ENCODE measurements at places on chromosomes 2 and 18.

DNA sequence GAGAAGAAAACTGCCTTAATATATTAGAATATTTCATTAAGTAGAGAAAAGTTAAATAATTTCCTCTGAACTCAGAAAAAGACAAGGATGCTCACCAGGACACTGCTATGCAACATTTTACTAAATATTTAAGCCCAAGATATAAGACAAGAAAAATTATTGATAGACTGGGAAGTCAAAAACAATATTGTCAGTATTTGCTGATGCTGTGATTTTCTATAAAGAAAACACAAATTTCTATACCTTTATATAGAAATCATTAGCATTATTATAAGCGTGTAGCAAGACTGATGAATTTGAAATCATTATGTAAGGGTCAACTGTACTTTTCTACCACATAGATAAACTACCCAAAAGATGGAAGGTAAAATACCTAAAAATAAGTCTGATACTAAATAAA lies 451.0 kb downstream of the RNF144A start:
- DNase-seq = no peak

- DNase-seq = no peak
Measured at GRCh38 chr2:120929829-120930228, 194.2 kb downstream of the GLI2 start.

GRCh38 chr2:20144196-20144595 lies 80.7 kb downstream of the SDC1 start:
- DNase-seq = no peak

GRCh38 chr2:158511706-158512105 lies 55.0 kb downstream of the PKP4 start:
- DNase-seq = no peak

- DNase-seq = no peak
Measured at GRCh38 chr2:168224346-168224745, 23.0 kb downstream of the STK39 start.

DNA sequence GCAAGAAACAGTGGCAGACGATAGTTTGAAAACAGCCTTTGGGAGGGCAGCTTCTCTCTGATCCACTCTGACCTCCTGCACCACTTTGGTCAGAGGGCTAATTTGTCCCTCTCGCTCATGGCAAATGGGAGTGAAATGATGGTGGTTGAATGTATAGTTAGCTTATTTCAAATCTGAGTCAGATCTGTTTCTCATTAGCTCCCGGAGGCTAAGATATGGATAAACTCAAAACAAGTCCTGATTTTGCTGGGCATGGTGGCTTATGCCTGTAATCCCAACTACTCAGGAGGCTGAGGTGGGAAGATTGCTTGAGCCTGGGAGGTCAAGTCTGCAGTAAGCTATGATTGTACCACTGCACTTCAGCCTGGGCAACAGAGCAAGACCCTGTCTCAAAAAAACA lies 145.0 kb downstream of the ALK start:
- no peak for DNase-seq

GRCh38 chr18:49562481-49563129 lies 748 bp downstream of the LIPG start:
- no peak for DNase-seq

DNA sequence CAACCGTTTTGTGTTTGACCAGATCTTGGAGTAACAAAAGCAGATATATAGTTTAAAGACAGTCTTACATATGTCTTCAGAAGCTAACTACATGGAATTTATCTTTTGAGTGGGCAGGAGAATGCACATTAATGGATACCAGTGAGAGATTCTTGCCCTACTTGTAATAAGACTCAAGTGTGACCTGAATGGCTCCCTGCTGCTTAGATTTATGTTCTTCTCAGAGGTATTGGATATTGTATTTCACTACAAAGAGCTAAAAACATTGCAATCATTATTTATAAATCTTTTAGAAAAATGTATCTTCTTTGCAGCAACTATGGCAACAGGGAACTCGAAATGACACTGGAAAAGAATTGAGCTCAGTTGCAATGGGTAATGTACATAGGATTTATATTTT lies 227.7 kb downstream of the LRRTM4 start:
- no peak for DNase-seq

- DNase-seq = no peak
Measured at GRCh38 chr18:31821545-31822171, 61.0 kb upstream of the SLC25A52 start.

DNA sequence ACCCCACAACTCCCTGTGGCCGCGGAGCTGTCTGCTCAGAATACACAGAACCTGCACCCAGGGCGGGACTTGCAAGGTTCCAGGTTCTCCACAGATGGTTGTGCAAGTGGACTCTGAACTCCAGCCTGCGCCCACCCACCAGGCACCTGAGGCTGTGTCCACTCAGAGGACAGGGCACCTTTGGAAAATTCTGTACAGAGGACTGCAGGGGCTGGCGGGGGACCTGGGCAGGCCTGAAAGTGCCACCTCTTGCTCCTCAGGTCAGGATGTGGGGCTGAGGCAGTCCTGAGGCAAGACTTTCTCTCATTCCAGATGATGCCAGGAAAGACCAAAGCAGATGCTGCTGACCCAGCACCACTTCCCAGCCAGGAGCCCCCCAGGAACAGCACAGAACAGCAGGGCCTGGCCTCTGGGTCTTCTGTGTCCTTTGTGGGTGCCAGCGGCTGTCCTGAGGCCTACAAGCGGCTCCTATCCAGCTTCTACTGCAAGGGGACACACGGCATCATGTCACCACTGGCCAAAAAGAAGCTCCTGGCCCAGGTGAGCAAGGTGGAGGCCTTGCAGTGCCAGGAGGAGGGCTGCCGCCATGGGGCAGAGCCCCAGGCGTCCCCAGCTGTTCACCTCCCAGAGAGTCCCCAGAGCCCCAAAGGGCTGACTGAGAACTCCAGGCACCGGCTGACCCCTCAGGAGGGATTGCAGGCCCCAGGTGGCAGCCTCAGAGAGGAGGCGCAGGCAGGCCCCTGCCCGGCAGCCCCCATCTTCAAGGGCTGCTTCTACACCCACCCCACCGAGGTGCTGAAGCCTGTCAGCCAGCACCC lies 14.4 kb downstream of the ARID5A start:
- DNase-seq = no peak

GRCh38 chr2:146228466-146229058 lies 1616.3 kb upstream of the ACVR2A start:
- DNase-seq = no peak

DNA sequence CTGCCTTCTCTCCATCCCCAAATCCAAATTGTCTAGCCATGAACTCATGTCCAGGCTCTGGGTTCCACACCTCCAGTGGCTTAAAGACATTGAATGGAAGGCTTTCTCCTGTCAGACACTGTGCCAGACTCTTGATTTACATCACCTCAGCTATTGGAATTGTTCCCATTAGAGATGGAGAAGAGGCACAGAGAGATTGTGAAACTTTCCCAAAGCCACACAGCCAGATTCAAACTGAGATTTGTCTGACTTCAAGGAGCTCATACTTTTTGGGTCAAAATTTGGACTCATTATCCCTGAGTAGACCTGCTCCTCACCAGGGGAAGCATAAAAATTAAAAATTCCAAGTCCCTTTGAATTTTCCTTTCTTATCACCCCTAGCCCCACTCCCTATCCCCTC lies 18.9 kb upstream of the MYO3B start:
- no peak for DNase-seq

- DNase-seq = no peak
Measured at GRCh38 chr2:230512955-230513748, 97.2 kb downstream of the SP100 start.

- DNase-seq = no peak
Measured at GRCh38 chr2:173966274-173967098, 1.3 kb upstream of the SP3 start.

DNA sequence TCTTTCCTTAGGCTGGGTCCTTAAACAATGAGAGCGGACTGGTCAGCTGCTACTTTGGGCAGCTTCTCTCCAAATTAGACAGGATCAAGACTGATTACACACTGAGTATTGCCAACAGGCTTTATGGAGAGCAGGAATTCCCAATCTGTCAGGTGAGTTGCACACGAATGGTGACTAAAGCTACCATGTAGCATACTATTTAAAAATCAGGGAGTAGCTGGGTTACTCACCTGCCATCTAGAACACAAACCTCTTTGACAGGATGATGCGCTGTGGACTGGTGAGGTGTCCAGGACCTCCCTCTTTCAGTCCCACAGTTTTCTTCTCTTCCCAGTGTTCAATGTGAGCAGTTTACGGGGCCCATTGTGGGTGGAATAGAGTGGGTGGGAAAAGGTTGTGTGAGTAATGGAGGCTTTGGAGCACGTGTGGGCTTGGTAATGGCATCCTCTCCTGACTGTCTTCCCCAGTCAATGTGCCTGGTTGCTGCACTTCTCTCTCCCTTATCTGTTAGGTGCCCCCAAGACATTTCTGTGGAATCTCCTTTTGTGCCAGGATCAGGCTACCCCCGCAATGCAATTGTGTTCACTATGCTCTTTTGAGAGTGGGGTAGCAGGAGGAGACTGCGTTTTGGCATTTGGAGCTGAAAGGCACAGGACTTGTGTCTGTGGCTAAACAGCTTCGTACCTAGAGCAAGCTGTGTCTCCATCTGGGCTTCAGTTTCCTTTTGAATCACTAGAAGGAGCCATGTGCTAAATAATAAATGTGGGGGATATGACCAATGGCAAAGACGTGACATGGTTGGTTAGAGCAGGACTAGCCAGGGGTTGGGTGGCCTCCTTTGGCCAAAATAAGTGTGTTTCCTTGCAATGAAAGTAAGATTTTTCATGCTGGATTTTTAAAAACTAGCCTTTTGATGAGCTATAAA lies 17.7 kb downstream of the SERPINB12 start:
- no peak for DNase-seq

DNA sequence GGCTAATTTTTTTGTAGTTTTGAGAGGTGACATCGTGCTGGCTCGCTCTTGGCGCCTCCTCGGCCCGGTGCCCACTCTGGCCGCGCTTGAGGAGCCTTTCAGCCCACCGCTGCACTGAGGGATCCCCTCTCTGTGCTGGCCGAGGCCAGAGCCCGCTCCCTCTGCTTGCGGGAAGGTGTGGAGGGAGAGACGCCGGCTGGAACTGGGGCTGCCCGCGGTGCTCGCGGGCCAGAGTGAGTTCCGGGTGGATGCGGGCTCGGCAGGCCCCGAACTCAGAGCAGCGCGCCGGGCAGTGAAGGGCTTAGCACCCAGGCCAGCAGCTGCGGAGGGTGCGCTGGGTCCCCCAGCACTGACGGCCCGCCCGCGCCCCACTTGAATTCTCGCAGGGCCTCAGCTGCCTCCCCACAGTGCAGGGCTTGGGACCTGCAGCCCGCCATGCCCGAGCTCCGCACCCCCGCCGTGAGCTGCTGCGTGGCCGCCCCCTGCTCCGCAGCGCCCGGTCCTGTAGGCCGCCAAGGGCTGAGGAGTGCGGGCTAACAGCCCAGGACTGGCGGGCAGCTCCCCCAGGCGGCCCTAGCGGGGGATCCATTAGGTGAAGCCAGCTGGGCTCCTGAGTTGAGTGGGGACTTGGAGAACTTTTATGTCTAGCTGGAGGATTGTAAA lies 113.2 kb upstream of the ZSWIM2 start:
- DNase-seq = no peak

DNA sequence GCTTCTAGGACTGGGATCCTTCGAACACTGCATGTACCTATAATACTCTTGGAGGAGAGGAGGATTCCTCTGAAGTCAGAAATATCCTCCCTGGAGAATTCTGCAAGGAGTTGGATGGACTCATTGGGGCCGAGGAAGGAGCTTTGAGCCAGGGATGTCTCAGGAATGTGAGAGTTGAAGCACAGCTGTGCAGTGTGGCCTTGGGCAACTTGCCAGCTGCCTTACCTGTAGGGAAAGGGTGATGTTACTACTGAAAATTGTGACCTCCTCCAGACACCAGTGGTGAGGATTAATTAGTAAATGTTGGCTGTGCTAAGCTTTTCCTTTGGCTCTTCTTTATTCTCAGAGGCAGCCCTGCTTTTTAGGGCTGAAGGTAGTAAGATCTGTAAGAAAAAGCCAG lies 41.4 kb downstream of the FMNL2 start:
- DNase-seq = no peak

DNA sequence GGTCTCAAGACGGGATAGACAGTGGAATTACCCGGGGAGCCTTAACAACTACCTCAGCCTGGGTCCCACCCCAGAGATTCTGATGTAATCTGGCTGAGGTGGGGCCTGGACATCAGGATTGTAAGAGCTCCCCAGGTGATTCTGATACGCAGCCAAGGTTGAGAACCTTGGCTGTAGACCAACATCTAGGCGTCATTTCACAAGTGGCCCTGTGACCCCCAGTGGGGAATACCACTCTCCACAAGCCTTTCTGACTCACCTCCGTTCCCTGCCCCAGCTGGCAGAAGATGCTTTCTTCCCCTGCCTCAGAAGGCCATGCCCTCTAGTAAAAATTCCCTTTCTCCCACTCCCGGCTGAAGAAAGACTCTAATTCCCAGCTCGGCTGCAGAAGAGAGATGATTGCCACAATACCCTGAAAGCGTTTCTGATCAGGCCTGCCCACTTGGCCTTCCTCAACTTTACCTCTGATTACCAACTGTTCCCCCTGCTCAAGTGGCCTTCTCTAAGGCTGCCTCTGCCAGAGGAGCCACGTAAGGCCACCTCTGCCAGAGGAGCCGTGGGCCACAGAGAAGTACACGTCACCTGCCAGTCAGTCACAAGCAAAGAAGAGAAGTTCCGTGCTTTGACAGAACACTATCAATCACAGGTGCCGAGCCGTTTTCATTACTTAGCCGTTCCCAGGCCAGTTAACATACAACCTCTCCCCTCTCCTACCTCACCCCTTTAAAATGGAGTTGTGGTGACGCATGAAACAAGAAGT lies 116.8 kb upstream of the PKDCC start:
- no peak for DNase-seq
